ENCODE measurements at places on chromosomes 2 and 18.

DNA sequence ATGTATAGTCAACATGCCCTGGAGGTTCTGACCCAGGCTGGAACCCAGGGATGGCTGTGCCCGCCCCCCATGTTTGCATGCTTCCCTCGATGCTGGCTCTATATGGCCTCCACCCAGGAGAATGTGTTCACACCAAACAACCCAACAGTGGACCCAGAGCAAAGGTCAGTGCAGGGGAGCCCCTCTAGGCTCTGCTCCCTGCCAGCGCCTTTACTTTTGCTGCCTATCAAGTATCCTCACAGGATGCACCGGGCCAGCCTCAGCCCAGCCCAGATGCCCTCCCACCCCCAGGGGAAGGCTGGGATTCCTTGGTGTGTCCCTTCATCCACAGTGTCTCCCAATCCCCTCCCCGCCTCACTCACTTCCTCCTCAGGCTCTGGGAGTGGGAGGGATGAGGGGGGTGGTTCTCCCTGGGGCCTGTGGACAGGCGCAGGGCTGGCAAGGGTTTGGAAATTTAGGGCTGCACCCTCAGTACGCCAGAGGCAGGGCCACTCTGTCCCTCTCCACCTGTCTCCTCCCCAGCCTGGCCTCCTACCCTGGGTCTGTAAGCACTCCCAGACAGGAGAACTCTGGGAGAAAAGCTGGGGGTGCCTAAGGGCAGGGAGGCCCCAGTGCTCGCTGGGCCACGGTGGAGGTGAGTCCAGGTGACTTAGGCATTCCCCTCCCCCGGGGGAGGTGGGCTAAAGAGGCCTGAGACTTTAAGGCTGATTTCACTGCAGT lies 2.3 kb downstream of the ATP6V1B1 start:
- no peak for DNase-seq

DNA sequence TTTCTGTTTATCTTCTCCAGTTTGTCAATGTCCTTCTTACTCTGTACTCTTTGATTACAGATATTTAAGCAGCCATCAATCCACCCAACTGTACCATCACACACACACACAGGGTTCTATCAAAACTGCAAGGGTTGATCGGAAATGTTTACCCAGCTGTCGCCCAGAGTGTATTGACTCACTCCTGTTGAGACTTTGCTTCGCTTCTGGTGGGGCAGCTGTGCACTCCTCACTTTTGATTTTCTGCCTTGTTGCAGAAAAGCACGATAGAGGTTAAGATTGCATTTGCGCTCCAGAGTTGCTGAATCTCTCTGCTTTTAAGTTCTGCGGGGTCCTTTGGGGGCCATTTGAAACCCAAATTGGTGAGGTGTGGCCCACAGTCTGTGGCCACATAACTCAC lies 216.2 kb downstream of the SETBP1 start:
- no peak for DNase-seq

GRCh38 chr2:238790126-238790832 lies 57.6 kb upstream of the TWIST2 start:
- no peak for DNase-seq

DNA sequence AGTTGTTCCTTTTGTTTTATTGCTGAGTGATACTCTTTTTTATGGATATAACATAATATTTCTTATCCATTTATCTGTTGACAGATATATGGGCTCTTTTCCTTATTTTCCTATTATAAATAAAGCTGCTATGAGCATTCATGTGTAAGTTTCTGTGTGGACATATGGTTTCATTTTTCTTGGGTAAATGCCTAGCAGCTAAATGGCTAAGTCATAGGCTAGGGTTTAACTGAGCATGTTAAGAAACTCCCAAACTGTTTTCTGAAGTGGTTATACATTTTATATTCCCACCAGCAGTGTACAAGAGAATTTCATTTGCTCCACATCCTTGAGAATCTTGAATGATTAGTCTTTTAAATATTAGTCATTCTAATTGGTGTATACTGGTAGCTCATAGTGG lies 786.6 kb upstream of the CDH2 start:
- DNase-seq = no peak

DNA sequence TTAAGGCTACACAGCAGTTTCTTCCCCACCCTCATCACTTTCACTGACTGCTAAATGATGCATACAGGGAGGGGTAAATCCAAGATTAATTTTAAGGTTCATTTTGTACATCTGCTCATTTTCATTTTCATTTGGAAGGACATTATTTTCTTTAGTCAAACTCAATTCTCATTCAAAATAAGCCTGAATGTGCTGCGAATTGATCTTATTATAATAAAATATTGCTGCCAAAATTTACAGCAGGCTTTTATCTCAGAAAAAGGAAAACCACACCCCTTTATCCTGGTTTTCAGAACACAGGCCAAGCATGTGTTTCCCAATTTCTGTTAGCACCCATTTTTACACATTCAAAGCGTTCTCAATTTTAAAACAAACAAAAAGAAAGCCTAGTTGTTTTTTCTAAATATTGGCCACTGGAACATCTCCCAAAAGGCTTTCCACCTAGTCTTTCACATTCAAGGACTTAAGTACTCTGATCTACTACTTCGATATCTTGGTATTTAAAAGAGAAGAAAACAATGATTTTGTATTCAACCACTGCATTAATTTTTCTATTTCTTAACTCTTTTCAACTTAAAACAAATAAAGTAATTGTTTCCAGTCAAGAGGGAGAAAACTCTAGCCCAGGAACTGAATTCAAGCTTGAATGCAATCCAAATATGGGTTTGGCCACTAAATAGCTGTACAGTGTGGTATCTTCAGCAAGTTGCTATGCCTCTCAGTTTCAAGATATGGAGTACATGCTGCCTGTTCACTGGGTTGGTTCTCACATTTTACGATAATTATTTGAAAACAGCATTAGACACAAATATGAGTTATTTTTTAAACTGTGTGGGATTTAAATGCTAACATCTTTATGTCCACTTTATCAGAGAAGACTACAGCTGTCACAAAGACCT lies 52.5 kb downstream of the CDH2 start:
- no peak for DNase-seq

DNA sequence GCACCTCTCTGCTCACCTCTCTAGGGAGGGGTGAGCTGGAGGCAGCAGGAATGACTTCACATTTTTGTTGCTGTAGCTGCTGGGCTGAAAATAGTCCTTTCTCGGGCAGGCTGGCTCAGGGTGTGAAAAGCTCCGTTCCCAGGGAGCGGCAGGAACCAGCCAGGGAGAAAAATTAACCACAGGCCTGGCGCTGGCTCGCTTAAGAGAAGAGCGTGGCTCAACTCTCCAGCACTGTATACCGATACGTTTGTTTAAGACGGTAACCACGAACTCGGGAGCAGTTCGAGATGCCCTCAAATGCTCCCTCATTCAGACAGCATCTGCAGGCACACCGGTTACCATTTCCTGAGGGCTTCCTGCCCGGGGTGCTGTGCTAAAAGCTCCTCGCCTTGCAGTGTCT lies 129.6 kb downstream of the CELF4 start:
- no peak for DNase-seq

- DNase-seq = peak; percentile 45
These were observed 1.8 kb upstream of the SATB2 start for GRCh38 chr2:199459286-199460100.

DNA sequence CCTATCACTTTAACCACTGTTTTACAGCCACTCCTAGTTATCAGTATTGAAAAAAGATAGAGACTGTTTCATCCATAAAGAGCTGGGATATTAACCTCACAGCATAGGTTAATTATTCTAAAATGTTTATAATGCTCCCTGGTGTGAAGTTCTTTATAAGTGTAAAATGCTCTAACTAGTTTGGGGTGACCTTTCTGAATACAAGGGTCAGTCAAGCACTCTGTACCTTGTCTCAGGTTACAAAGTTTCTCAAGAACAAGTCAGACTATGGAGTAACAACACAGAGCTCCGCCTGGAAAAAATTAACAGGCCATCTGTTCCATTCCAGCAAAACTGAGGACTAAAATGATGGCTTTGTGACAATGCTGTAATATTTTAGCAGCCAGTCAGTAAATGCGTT lies 107.4 kb downstream of the NOL4 start:
- no peak for DNase-seq

DNA sequence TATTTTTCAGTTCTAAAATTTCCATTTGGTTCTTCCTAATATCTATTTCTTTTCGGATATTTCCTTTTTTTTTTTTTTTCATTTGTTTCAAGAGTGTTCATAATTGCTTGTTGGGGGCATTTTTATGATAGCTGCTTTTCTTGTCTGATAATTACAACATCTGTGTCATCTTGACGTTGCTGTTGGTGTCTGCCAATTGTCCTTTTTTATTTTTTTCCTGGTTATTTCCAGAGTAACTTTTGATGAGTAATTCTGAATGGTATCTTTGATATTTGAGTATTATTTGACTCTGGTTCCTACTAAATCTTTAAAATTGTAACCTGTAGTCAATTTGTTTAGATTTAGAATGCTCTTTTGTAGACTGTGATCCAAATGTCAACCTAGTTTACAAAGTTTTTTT lies 51.3 kb upstream of the CHRNA1 start:
- no peak for DNase-seq

GRCh38 chr2:70474256-70474848 lies 79.3 kb downstream of the TGFA start:
- no peak for DNase-seq

DNA sequence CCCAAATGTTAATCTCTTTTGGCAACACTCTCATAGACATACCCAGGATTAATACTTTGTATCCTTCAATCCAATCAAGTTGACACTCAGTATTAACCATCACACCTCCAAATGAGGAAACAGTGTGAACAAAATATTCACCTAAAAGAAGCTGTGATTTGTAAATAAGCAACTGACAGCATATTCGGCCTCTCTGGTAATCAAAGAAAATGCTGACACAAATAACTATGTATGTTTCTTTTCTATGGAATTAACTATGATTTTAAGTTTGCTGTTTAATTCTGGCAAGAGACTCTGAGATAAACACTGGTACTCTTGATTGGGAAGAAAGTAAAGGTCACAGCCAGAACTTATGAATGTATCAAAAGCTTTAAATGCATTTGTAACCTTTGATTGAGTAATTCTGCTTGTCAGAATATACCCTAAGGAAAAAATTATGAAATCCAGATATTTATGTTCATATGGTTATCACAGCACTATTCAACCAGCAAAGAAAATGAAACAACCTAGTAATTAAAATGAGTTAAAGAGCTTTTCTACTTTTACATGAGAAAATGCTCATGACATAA lies 3.6 kb upstream of the GYPC start:
- no peak for DNase-seq

DNA sequence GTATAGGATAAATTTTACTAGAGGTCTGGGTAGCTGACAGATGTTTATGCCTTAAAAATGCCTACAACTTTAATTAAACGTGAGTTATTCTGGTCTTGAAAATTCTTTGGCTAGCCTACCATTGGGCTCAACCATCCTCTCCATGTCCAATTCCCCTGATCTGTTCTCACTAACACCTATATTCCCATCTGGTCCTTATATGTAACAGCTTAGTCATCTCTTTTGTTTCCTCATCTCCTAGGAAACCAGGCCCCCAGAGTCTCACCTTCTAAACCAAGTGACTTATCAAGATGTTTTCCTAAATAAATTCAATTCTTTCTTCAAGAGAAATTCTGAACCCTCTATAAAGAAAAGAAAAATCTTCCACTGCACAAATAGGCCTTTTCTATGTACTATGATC lies 148.5 kb downstream of the TTC32 start:
- no peak for DNase-seq

GRCh38 chr18:36456622-36457021 lies 159.1 kb downstream of the FHOD3 start:
- DNase-seq = no peak

DNA sequence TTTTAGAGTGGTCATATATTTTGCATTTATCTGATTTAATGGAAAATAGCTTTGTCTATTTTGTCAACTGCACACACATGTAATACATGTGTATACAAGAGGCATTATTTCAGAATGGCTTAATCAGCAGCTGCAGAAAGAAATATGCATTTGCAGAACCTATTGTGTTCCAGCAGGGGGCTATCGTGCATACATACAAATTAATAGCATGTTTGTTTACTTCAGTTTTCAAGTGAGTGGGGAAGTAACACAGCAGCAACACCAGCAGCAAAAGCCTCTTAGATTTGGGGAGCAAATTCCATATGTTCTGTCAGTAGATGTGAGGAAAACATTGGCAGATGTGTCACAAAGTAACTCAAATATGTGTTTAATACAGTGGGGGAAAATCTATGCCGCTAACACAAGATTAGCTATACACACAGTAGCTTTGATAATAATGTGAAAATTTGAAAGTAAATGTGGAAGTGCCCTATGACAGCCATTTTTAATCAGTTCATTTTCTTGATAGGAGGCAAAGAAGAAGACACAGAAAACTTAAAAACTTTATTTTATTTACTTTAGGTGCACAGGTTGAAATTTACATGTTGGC lies 218.1 kb downstream of the WDR7 start:
- DNase-seq = no peak

- DNase-seq = no peak
These were observed 6.5 kb upstream of the MAL start for GRCh38 chr2:95018861-95019550.

- DNase-seq = no peak
These were observed 1.3 kb upstream of the ANTXR1 start for GRCh38 chr2:69011611-69012157.

- no peak for DNase-seq
These were observed 135.8 kb upstream of the GPC1 start for GRCh38 chr2:240299710-240300068.

GRCh38 chr2:161243905-161244304 lies 64.3 kb upstream of the PSMD14 start:
- no peak for DNase-seq

DNA sequence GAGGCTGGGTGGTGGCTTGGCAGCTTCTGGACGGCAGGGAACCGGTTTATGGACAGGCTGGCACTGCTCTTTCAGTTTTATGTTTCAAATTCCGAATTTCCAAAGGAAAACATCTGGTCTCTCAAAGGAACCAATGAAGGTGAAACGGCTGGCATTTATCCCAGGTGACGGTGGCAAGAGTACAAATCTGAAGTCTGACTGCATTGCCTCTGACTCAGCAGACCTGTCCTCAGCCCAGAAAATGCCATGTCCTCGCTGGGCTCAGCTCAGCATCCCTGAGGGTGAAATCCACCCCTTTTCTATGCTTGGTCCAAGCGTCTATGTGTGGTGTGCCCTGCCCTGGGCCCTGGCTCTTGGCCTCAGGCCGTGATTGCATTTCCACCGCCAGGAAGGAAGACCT lies 38.1 kb downstream of the NAPG start:
- no peak for DNase-seq

- DNase-seq = no peak
These were observed 42.4 kb upstream of the PSMD14 start for GRCh38 chr2:161265874-161266273.

- no peak for DNase-seq
These were observed 442.7 kb upstream of the MEIS1 start for GRCh38 chr2:65992198-65992554.

DNA sequence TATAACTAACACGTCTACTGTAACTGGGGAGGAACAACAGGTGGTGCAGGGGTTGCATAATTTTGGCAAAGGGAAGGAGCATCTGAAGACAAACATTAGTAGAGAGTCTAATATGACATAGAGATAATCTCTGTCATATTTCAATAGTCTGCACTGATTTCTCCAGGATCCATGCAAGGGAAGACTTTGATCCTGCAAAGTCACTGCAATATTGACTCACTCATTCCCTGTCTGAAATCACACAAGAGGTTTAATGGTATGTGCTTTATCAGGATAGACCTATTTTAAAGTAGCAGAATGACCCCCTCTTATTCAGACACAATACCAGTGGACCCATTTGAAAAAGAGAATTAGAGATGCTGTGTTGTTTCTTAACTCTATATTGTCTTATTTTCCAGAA lies 98.7 kb upstream of the CAVIN2 start:
- no peak for DNase-seq

- DNase-seq = no peak
These were observed 234.1 kb upstream of the ID2 start for GRCh38 chr2:8447610-8448221.

GRCh38 chr18:63182861-63183260 lies 136.7 kb downstream of the BCL2 start:
- no peak for DNase-seq

All from cortex of kidney (tissue), 1 donor.